Omental fat pad (tissue), 4 donors: ENCODE measurements at places on chromosomes 16 and 17. TPM values are rescaled to one million over a fixed set of nuclear protein-coding genes. Genes with fewer than 3 reads are reported as not detected.

SSTR5 gene
- total RNA-seq: not detected

GRCh38 chr17:74176546-74177001 is 26.9 kb upstream of the RPL38 start:
- no peak for DNase-seq

DNA sequence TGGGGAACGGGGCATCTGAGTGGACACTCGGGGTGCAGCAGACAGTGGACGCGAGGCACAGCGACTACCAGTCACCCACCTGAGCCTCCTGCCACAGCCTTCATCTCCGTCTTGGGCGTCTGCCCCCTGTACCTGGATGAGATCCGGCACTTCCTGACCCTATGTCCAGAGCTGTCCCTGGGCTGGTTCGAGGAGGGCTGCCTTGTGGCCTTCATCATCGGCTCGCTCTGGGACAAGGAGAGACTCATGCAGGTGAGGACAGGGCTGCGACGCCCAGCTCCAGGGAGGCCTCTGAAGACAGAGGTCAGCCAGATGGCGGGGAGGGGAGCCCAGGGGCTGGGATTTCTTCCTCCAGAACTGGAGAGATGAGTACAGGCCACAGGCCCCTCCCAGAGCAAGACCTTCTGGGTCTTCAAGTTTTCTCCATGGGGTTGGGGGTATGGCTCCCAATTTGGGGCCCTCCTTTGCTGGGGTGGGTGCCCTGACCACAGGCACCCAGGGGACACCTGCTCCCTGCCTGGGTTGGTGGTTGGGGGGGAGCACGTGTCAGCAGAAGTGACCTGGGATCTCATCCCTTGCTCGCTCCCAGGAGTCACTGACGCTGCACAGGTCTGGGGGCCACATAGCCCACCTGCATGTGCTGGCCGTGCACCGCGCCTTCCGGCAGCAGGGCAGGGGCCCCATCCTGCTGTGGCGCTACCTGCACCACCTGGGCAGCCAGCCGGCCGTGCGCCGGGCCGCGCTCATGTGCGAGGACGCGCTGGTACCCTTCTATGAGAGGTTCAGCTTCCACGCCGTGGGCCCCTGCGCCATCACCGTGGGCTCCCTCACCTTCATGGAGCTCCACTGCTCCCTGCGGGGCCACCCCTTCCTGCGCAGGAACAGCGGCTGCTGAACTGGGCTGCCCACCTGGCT is 1.9 kb downstream of the AANAT start:
- no peak for DNase-seq

GRCh38 chr17:32929588-32929987 is 1.6 kb downstream of the TMEM98 start:
- DNase-seq: no peak

DNA sequence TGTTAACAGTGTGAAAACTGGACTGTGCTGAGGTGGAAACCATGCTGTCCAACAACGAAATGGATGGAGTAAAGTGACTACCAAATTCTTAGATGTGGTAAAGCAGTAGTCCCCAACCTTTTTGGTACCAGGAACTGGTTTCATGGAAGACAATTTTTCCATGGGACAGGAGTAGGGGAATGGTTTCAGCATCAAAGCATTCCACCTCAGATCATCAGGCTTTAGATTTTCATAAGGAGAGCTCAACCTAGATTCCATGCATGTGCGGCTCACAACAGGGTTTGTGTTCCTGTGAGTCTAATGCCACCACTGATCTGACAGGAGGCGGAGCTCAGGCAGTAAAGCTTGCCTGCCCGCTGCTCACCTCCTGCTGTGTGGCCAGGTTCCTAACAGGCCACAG is 11.5 kb downstream of the SLX4 start:
- no peak for DNase-seq

DNA sequence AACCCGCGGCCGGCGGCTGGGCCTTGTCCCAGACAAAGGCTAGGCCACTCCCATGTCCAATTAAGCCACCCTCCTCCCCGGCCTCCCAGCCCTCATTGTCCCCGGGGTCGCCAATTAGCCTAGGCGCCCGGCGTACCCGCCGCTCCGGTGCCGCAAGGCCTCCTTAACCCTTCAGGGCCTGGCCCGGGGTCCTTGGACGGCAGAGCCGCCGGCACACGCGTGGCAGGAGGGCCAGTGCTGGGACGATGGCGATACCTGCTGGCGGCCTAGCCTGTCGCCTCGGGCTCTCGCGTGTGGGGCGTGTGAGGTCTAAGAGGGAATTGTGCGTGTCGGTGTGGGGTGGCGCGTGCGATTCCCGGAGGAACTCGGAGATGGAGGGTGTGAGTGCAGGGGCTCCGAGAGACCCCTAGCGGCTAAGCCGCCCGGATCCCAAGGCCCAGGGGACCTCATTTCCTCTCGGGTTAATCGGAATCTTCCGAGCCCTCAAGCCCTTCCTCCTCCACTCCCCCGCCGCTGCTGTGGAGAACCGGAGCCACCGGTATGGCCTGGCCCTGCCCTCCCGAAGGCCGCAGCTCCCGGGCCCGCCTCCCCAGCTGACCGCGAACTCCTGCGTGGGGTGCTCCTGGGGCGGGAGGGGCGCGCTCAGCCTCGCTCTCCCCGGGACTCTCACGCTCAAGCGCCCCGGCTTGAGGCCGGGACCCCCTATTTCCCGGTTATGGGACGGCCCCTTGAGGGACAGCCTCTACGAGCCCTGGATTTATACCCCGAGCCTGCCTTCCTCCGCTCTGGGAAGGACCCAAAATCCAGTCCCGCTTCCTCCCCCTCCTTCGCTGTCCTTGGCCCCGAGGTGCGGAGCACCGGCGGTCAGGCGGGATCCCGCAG is 11.9 kb downstream of the TBX2 start:
- DNase-seq: no peak

DNA sequence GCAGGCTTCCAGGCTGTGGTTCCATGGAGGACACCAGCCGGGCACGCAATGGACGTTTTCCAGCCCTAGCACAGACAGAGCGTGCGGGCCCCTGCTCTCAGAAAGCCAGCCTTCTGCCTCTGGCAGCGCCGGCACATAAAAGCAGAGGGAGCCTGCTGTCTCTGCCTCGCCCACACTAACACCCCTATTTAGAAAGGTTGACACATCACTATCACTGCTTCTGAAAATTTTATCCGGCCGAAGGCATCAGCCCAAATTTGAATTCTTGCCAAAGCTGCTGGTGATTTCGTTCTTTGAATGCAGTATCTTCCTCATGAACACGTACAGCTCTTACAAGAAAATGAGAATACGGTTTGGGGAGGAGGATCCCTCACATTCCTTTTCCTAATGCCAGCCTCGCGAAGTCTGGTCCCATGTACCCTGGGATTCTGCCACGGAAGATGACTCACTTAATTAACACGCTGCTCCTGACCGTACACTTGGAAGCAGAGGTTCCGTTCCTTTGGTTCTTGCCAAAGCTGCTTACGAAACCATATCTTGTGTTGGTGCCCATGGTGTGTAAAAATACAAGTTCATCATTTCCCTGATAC is 1.3 kb upstream of the RAB11FIP3 start:
- no peak for DNase-seq

DNA sequence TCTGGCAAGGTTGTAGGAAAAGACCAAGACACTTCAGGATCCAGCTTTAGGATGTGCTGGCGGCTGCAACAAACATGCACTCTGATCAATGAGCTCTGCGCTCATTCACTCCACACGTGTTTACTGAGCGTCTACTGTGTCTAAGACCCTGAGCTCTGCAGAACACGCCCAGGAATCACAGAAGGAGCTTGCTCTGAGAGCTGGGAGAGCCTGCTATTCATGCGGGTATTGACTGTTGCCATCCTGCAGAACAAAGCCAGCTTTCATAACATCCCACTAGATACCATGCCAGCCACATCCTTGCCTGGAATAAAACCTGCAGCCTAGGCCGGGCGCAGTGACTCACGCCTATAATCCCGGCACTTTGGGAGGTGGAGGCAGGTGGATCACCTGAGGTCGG is 44.1 kb downstream of the NXN start:
- DNase-seq: no peak

- DNase-seq: no peak
Observed at GRCh38 chr16:85234310-85235204, 122.3 kb upstream of the CIBAR2 start.

DNA sequence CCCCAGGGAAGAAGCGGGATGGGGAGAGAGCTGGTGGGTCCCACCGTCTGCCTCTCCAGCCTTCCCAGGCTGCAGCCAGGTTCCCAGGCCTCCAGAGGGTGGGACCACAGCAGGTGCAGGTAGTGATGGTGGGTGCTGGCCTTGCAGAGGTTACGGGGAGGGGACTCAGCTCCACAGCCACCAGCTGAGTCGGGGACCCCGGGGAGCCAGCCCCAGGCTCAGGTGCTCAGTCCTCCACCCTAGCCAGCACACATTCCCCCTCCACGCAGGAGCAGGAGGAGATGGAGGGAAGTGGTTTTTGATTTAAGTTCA is 5.0 kb downstream of the TP53I13 start:
- no peak for DNase-seq

- DNase-seq: no peak
Observed at GRCh38 chr17:41687828-41688640, 651 bp upstream of the EIF1 start.

- no peak for DNase-seq
Observed at GRCh38 chr17:80938556-80938955, 53.1 kb upstream of the CHMP6 start.

DNA sequence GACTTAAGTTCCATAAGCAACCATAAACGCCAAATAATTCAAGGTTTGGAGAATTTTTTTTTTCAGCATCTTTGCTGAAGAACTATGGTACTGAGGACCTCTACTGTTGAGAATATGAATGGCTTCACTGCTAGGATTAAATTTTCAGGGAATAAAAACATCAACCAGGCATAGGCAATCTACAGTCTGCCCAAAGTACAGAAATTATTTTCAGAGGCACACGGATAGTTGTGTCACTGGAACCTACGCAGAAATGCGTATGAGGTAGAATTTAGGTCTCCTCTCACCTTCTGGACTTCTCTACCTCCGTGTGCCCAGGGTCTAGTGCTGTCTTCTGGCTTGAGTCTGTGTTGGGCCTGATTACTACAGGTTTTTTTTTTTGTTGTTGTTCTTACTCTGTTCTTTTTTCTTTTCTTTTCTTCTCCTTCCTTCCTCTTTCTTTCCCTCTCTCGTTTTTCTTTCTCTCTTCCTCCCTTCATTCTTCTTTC is 39.7 kb downstream of the NACA2 start:
- no peak for DNase-seq

GRCh38 chr17:8223356-8224126 is 13.2 kb upstream of the AURKB start:
- no peak for DNase-seq

DNA sequence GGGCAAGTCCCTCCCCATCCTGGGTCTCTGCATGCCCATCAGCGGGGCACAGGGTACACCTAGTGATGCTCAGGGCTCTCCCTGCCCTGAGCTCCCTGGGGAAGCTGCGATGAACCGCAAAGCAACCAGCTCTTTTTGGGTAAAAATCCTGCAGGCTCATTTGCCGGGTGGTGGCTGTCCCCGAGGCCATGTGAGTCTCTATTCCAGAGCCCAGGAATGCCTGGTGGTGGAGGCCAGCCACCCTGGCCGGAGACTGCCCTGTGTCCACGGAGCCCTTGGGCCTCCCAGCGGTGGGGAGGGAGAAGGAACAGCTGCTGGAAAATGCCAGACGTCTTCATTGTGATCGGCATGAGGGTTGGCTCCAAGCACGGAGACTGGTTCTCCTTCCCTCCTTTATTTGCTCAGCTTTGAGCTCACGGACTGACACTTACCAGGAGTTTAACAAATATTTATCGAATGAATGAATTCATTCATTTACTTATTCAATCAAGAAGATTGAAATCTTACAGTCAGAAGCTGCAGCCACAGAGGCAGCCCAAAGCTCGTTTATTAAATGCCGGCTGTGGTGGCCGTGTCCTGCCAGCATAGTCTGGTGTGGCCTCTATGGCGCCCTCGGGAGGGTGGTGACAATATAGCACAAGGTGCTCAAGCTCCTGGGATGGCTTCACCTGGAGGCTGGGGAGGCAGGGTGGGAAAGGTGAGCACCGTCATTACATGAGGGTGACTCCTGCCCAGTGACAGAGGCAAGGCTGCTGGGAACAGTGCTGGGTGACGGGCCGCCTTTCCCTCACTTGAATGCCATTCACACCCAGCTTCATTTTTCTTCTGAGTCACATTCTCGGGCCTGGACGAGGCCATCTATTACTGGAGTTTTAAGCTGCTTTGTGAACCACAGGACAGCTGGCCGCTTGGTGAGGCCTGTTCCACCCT is 31.1 kb upstream of the JPH3 start:
- DNase-seq: no peak

- DNase-seq: peak; percentile 31
Observed at GRCh38 chr17:15171167-15172047, 93.7 kb downstream of the PMP22 start.
